ENCODE measurements at places on chromosomes 1 and 21.

DNA sequence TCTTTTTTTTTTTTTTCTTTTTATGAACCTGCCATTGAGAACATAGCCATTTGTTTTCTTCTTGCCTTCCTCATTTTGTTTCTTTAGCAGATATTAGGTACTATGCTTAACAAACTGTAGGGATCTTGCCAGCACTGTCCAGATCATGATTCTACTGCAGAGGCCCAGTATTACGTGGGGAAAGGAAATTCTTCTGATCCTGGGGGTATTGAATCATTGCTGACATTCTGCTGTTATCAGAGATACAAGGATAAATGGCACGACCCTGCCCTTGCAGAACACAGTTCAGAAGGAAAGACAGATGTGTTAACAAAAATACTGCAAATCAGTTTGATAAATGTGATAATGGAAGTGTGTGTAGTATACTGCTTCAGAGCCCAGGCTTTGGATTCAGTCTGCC lies 56.2 kb downstream of the BTBD8 start:
- no peak for DNase-seq

- DNase-seq: no peak
Observed at GRCh38 chr1:8551613-8552489, 233.9 kb downstream of the SLC45A1 start.

GRCh38 chr1:51222136-51222787 lies 13.8 kb upstream of the RNF11 start:
- DNase-seq: no peak

GRCh38 chr1:245512980-245513578 lies 358.3 kb downstream of the KIF26B start:
- DNase-seq: no peak

- no peak for DNase-seq
Observed at GRCh38 chr1:118154220-118154619, 30.8 kb downstream of the SPAG17 start.

GRCh38 chr1:244316407-244316806 lies 135.3 kb downstream of the ADSS2 start:
- no peak for DNase-seq

DNA sequence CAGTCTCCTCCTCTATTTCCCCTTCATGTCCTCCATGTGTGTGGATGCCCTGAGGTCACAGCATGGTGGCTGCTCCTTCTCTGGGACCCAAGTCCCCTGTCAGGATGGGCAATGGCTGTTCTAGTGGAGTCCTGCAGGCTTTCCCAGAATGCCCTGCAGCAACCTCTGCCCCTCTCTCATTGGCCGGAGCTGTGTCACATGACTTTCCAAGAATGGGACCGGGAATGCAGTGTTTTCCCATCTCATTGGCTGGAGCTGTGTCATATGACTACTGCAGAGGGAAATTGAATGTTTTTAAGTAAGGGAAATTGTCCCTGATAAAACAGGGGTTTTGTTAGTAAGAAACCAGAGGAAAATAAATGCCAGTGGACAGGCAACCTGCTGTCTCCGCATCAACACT lies 365.9 kb downstream of the PTPRU start:
- DNase-seq: no peak

- DNase-seq: no peak
Observed at GRCh38 chr21:27555996-27556395, 589.1 kb upstream of the ADAMTS5 start.

- DNase-seq: no peak
Observed at GRCh38 chr21:31838586-31839355, 34.0 kb upstream of the HUNK start.

DNA sequence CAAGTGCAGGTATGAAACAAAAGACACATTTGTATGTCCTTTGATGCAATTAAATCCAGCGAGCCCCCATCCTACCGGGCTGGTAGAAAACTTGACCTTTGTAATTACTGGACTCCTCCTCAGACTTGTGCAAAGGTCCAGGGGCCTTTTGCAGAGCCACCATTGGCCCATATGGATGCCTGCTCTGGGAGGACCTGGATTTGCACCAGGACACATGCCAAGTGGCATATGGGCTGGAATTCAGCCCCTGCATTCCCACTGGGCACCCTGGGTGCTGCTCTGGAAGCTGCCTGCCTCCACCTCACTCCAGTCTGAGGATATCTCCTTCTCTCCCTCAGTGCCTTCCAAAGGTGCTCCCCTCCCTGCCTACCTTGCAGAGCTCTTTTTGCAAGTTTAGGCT lies 36.0 kb downstream of the LACTBL1 start:
- no peak for DNase-seq

All from GM12864 (cell line).